ENCODE measurements at places on chromosomes 7 and 10.

DNA sequence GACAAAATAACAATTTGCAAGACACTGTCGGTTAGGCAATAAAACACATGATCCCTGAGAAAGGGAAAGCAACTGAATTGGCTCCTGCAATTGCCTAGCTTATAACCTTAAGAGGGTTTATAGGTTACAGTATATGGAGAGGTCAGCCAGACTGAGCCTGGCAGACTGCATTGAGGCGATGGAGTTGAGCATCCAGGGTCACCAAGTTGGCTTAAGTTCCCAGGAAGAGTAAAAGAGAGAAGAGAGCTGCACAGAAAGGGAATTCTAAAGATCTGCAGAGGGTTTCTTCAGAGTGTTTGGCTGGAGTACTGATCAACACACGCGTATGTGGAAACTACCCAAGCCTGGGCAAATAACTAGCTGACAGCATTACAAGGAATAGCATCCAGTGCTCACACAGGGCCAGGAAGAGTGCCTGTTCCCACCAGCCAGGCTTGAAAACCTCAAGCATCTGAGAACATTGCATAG is 11.2 kb downstream of the ANKMY2 start:
- no peak for DNase-seq

DNA sequence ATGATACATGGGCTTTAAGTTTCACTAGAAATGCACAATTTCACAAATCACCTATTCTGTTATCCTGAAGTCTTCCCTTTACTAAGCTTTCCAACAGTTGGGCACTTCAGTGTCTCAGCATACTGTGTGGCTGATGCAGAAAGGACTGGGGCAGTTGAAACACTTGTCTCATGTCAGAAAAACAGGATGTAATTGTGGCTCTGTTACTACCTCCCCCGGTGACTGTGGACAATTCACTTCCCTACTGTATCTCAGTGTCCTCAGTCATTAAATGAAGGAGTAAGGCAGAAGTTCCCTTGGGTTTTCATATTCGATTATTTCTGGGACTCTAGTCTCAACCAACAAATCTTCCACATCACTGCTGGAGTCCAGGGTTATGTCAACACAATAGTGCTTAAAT is 17.9 kb downstream of the ANKRD22 start:
- DNase-seq = no peak

DNA sequence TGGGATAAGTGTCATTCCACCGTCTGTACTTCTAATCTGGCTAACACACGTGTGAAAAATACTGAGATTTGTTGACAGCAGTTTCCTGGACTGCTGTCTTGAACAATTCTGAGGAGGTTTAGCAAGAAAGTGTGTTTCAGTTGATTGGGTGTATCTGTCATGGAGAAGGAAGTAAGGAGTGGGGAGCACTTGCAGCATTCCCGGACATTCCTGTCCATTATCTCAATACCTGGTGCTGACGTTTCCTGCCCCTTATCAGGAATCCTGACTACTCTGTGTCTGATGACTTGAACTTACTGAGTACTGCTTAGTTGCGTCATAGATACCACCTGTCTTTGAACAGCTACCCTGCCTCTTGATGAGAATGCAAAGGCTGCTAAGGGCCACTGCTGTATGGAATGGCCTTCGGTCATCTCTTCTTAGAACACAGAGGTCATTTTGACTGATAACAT is 72.0 kb upstream of the VKORC1L1 start:
- DNase-seq = no peak

GRCh38 chr10:120428754-120429153 is 28.3 kb upstream of the PLPP4 start:
- no peak for DNase-seq

- DNase-seq = no peak
Measured at GRCh38 chr7:114966156-114966555, 44.3 kb downstream of the MDFIC start.

DNA sequence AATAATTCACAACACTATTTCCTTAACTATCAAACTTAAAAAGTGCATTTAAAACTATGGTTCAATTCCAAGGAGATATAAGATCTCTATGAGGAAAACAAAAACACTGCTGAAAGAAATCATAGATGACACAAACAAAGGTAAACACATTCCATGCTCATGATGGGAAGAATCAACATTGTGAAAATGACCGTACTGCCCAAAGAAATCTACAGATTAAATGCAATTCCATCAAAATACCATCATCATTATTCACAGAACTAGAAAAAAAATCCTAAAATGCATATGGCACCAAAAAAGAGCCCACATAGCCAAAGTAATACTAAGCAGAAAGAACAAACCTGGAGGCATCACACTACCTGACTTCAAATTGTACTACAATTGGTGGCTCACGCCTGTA is 159.9 kb upstream of the EEPD1 start:
- DNase-seq = no peak

GRCh38 chr10:127036987-127037386 is 131.8 kb downstream of the DOCK1 start:
- DNase-seq = no peak

- DNase-seq = no peak
Measured at GRCh38 chr7:43647673-43648472, 65.0 kb downstream of the STK17A start.

DNA sequence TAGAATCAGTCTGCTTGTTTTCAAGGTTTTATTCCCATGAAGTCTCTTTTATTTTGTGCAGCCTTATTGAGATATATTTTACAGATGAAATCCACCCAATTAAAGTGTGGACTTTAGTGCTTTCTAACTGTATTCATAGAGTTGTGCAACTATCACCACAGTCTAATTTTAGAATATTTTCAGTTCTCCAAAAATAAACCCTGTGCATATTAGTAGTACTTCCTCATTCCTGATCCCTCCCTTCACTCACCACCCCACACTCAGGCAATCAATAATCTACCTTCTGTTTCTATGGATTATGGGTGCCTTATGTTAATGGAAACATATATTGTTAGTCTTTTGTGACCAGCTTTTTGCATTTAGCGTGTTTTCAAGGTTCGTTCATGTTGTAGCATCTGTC is 185.7 kb upstream of the TMEM72 start:
- DNase-seq = no peak

GRCh38 chr7:11896663-11897062 is 64.7 kb upstream of the THSD7A start:
- no peak for DNase-seq

GRCh38 chr7:142567201-142568075 is 181.8 kb upstream of the PRSS1 start:
- no peak for DNase-seq

- DNase-seq = no peak
Measured at GRCh38 chr10:88271761-88272543, 311.2 kb downstream of the RNLS start.
